T-cell (primary cell): ENCODE measurements at places on chromosomes 6 and 20.

GRCh38 chr6:64256483-64256882, 620.9 kb downstream of the PHF3 start:
- DNase-seq, result no peak

GRCh38 chr6:149990212-149990660, 26.5 kb downstream of the ULBP1 start:
- DNase-seq, result no peak

- DNase-seq, result no peak
These were observed 10.3 kb downstream of the CEP85L start for GRCh38 chr6:118641042-118641441.

- no peak for DNase-seq
These were observed 8.6 kb upstream of the LY6G5C start for GRCh38 chr6:31689249-31690110.
